ENCODE measurements at places on chromosomes 4 and X.

DNA sequence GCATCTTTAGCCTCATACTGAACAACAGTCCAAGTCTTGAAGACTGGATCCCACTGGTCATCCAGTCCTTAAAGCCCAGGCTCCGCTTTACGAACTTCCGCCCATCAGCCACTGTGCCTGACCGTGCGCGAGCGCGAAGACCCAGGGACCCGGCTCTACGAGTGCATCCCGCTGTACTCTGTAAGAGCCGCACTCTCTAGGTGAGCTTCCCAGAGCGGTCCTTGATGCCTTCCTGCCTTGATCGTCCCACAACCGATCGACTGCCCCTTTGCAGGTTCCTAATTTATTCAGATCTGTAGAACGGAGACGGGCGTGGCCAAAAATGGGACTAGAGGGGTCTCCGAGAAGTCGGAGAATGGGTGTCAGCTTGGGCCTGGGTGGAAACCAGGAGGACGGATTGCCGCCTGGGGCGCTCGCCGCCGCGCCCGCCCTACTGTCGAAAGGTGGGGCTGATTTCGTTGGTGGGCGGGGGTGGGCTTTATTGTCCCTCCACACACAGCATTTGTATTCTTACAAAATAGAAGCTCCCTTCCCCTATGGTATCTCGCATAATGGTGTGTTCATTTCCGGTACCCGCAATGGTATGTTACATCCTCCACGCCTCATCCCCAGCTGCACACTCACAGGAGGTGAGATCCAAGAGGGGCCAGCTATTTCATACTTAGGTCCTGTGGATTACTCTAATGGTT lies 42.3 kb upstream of the FAM156A start:
- DNase-seq: peak; percentile 11

- no peak for DNase-seq
Measured at GRCh38 chr4:121555315-121556107, 141.3 kb downstream of the ANXA5 start.

GRCh38 chr4:4789462-4789861 lies 70.0 kb upstream of the MSX1 start:
- peak; percentile 36 for DNase-seq

DNA sequence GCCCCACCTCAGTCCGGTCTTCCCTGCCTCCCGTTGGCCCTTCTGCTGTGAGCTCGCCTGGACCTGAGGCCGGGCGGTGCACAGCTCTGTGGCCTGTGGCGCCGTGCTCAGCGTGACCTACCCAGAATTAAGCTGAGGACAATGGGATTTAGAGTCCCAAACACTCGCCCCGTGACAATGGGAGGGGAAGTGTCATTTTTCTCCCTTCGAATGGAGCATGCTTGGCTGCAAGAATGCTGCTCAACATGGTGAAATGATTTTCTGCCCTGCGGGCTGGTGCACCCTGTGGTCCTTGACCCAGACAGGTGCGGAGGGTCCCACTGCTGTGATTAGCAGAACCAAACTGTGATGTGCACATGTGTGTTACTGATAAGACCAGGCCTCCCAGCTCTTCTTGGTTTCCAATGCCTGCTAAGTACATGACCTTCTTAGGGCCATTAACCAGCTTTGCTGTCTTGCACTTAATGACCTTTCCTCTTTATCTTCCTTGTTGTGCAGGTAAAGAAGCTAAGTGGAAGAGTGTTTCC lies 772 bp downstream of the EOLA1 start:
- peak; percentile 46 for DNase-seq

DNA sequence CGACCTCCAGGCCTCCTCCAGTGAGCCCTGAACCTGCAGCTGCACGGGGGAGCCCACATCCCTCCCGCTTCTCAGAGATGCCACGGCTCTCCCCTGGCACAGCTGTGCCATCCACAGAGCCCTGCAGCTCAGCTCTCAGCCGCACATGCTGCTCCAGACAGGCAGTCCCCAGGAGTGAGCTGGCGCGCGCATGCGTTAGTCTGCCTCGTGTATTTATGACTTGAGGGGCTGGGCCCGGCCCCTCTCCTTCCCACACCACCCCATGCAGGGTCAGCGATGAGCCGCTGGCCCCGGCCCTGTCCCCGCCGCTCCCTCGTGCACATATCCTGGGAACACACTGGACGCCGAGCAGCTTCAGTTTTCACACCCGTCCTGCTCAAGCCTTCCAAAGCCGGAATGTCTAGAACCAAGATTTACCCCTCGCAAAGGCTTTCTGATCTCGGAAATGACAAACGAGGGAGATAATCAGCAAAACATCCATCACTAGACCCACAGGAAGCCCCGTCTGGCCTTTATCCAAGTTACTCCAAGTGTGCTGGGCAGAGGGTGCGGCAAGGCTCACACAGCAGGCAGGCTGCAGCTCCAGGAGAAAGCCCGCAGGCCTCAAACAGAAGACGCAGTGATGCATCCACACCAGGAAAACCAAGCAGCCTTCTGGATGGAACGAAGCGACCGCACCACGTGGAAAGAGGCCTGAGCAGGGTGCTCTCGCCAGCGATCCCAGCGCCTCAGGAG lies 24.3 kb downstream of the GAK start:
- DNase-seq: no peak

GRCh38 chr4:3310301-3311094 lies 17.7 kb downstream of the RGS12 start:
- DNase-seq: no peak

- DNase-seq: no peak
Measured at GRCh38 chrX:17828171-17828570, 32.9 kb downstream of the RAI2 start.

GRCh38 chrX:56233100-56233499 lies 944 bp downstream of the KLF8 start:
- peak; percentile 2 for DNase-seq

DNA sequence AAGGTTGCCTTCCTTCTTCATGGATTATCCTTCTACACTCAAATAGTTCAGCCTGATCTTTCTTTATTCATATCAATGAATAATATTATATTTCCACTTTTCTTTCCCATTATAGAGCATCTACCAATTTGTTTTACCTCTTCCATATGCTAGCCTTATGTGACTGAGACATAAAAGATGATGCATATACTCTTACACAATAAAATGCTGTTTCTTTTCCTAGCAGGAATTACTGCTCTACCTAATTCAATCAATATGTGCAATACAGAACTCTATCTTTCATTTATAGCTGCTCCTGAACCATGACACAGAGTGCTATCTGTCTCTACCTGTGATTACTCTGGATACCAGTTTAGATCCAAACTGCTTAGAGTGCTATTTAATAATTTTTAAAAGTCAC lies 2334.0 kb downstream of the PCDH7 start:
- DNase-seq: no peak

DNA sequence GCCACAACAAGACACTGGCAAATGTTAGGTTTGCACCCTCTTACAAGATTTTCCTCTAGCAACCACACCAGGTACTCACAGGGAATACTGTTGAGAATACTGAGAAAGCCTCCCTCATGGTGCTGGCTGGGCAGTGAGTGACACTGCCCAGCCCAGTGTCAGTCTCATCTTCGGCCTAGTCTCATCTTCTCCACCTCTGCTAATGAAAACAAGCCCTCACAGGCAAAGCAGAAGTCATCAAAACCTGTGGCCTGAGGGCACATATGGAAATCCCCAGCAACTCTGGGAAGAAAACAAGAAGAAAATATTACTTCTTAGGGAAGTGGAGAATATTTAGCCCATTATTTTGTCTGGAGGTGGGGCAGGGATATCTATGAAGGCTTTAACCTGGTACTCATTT lies 7.9 kb upstream of the ADAM29 start:
- no peak for DNase-seq

DNA sequence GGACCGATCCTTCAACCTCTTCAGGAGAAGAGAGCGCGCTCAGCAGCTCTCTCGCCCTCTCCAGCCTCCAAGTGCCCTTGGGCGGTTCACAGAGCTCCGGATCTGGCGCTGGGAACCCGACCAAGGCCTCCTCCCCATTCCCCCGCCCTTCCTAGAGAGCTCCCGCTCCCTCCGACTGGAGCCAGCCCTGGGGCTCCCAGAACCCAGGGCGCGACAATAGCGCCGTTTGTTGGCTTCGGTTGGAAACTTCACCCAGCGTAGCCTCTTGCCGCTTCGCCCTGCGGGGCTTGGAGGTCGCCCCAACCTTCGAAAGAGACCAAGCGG lies 3.1 kb upstream of the SOX3 start:
- DNase-seq: no peak

DNA sequence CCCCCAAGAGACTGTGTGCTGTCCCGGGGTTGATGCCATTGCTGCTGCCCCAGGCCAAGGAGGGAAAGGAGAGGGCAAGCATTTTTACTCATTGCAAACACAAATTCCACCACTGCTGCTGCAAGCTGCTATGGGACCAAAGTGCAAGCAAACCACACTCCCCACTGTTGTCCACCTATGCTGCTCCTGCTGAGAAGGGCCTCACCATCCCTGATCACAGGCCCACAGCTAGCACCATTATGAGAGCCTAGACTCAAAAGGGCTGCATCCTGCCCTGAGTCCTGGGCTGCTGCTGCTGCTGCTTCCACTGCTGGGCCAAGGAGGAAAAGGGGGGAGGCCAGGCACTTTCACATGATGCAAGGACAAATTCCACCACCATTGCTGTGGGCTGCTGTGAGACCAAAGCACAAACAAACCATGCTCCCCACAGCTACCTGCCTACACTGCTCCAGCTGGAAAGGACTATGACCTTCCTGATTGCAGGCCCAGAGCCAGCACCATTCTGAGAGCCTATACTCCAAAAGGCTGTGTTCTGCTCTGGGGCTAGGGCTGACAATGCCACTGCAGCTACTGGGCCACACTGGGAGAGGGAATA lies 218.2 kb upstream of the ZCCHC13 start:
- no peak for DNase-seq

DNA sequence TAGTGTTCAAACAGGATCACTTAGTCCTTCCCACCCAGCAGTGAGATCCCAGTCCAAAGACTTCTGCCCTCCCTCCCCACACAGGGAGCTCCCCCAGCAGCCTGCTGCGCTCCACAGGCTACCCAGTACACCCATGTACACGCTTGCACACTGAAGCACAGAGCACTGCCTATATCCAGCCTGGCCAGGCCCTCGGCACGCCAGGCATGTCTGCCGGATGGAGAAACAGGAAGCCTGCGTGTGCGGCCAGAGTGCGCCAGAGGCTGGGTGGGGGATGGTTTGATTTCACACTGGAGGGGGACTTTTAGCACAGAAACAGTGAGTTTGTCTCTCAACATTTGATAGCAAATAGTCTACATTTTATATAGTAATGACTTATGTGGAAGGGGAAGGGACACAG lies 833.5 kb upstream of the IGFBP7 start:
- DNase-seq: peak; percentile 70

DNA sequence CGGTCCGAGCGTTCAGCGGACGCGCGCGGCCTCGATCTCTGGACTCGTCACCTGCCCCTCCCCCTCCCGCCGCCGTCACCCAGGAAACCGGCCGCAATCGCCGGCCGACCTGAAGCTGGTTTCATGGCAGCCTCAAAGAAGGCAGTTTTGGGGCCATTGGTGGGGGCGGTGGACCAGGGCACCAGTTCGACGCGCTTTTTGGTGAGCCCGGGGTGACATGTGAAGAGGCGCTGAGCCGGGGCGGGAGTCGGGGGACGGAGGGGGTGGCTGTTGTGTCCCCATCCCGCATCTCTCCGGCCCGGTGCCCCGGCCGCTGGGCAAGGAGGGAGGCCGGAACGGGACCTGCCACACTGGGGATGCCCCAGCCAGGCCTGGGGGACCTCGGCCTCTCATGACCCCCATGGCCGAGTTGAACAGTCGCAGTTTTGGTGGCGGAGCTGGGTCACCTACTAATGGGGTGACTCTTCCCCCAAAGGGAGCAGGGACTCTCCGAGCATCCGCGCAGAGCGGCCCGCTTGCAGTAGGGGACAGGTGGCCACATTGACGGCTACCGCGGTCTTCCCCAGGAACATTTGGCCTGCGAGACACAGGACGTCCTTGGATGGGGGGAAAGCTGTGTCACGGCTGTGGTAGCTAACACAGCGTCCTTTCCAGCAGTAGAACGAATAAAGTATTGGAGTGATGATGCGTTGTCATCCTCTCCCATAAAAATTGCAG lies at the start of gene GK:
Gene GK (plus strand): TSS at position 9 of the 717 bp plus-strand sequence. CDS start 115 bp downstream, at position 124.
- peak; percentile 28 for DNase-seq

GRCh38 chr4:144872508-144873225 lies 225.3 kb downstream of the ANAPC10 start:
- DNase-seq: no peak

GRCh38 chr4:87128006-87128705 lies 92.3 kb downstream of the KLHL8 start:
- no peak for DNase-seq

GRCh38 chr4:89411539-89412309 lies 104.1 kb upstream of the GPRIN3 start:
- no peak for DNase-seq

- no peak for DNase-seq
Measured at GRCh38 chrX:11886745-11887144, 128.7 kb downstream of the MSL3 start.

- DNase-seq: peak; percentile 83
Measured at GRCh38 chr4:158169931-158170690, 2.7 kb downstream of the GASK1B start.

GRCh38 chr4:35342833-35343232 lies 901.5 kb downstream of the ARAP2 start:
- peak; percentile 1 for DNase-seq

- peak; percentile 51 for DNase-seq
Measured at GRCh38 chrX:45445745-45446412, 245.2 kb upstream of the DIPK2B start.

- no peak for DNase-seq
Measured at GRCh38 chr4:185396724-185397385, at the start of gene ANKRD37. Gene ANKRD37, plus strand, starts transcription at chr4:185396841. Its CDS starts 83 bp downstream, at chr4:185396924.

DNA sequence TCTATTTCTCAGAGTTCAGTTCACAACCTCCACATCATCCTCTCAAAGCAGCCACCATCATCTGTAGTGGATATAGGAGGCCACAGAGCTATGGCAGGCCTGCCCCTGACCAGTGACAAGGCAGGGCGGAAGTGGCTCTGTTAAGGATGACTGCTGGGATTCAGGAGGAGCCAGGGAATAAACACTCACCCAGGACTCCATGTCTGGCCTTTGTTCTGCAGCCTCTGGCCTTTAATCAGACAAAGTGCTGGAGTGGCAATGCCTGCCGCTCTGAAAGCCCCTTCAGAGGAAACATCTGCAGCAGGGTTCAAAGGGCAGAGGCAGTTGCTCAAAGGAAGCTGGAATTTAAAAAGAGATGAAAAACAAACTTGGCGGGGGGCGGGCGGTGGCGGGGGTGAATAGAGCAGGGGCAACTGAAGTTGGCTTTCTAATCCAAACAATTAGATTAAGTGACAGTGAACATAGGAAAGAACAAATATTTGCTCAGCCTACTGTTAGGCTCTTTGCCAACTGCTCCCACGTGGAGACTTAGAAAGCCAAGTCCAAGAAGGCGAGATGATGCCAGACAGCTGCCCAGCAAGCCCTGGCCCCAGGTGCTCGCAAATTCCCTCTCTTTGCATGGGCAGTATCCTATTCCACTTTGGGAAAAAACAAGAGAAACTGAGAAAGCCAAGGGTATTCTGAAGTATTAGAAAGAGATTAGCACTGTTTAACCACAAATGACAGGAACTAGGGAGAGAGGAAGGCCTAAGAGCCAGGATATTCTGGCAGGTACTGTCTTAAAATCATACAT lies 5.5 kb downstream of the MPP1 start:
- no peak for DNase-seq

DNA sequence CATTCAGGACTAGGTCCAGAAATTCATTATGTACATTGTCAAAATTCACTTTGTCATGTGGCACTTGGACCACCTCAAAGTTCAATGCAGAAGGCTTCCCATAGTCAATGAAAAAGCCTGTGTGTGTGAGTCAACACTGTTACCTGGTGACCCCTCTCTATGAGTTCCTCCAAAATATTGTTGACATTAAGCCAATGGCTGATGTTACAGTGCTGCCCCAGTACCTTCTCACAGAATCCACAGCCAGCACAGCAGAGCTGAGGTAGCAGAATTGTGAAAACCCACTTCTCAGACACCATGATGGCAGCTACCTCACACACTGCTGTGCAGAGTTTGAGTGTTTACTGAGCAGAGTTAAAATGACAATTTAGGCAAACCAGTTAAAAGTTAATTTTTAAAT lies 22.4 kb upstream of the UGT2B4 start:
- DNase-seq: no peak
